Sciatic nerve (tissue), 2 donors: ENCODE measurements at places on chromosomes 3 and 15. TPM values are rescaled to one million over a fixed set of nuclear protein-coding genes. Genes with fewer than 3 reads are reported as not detected.

The UNC13C gene
- 0.04 TPM for total RNA-seq

The YEATS2 gene
- 41.7 TPM for total RNA-seq

The FBXW12 gene
- 0.27 TPM for total RNA-seq

The PIK3CB gene
- total RNA-seq, result 28.8 TPM

The PPARG gene
- total RNA-seq, result 37.8 TPM

The AMIGO3 gene
- total RNA-seq, result not detected

The SLC25A26 gene
- total RNA-seq, result 16.4 TPM

The NTRK3 gene
- 28.4 TPM for total RNA-seq

The GMPPB gene
- 22.0 TPM for total RNA-seq

The SNX22 gene
- total RNA-seq, result 2.1 TPM

The MYL3 gene
- total RNA-seq, result 3.3 TPM

The ADCY5 gene
- 16.8 TPM for total RNA-seq

The SELENOS gene
- total RNA-seq, result 74.4 TPM

The ISLR2 gene
- 1.5 TPM for total RNA-seq

The RYK gene
- 60.9 TPM for total RNA-seq

The PLSCR2 gene
- total RNA-seq, result 0.71 TPM

The CCDC80 gene
- 143 TPM for total RNA-seq

The CACNA2D2 gene
- total RNA-seq, result 1.8 TPM

The XRN1 gene
- 72.8 TPM for total RNA-seq

The LRRC2 gene
- 2.2 TPM for total RNA-seq

The ELL3 gene
- 5.6 TPM for total RNA-seq

The PLIN1 gene
- total RNA-seq, result 57.4 TPM

The AGTR1 gene
- 7.2 TPM for total RNA-seq

The CLEC3B gene
- 105 TPM for total RNA-seq

The TM4SF4 gene
- not detected for total RNA-seq

The FYTTD1 gene
- total RNA-seq, result 66.8 TPM

The ITIH3 gene
- total RNA-seq, result 22.0 TPM

The LRRC34 gene
- total RNA-seq, result 4.7 TPM

The TEX55 gene
- total RNA-seq, result not detected

The ZNF620 gene
- 6.1 TPM for total RNA-seq

The GFM1 gene
- 41.2 TPM for total RNA-seq

The CILP gene
- 37.9 TPM for total RNA-seq

The C3orf70 gene
- total RNA-seq, result 12.9 TPM

The ZMYND10 gene
- 1.9 TPM for total RNA-seq

The STXBP5L gene
- total RNA-seq, result 1.4 TPM

The CDV3 gene
- total RNA-seq, result 140 TPM

The HDAC11 gene
- total RNA-seq, result 38.8 TPM

The DCP1A gene
- 30.8 TPM for total RNA-seq

The FSIP1 gene
- 0.85 TPM for total RNA-seq

The ITIH1 gene
- total RNA-seq, result not detected
